ENCODE measurements at places on chromosomes 2 and 18.

- DNase-seq = no peak
Observed at GRCh38 chr18:48252525-48252924, 156.7 kb downstream of the ZBTB7C start.

- DNase-seq = no peak
Observed at GRCh38 chr2:145851730-145852129, 1331.8 kb upstream of the ZEB2 start.

- DNase-seq = no peak
Observed at GRCh38 chr2:148046802-148047201, 25.9 kb downstream of the MBD5 start.

DNA sequence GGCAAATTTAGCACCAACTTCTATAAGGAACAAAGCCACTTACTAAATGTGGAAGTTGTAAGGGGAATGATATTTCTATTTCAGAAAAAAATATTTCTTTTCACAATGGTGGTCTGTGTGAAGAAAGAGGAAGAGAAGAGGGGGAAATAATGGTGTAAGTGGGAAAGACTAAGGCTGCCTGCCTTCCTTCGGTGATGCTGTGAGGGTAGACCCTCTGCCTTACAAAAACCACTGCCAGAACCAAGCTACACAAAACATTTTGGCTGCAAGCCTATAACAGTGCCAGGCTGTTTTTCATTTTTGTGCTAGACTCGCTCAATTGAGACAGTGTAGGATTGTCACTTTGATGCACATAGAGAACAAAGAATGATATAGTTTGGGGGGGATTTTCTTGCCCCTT, 286.6 kb downstream of the ZEB2 start:
- no peak for DNase-seq

DNA sequence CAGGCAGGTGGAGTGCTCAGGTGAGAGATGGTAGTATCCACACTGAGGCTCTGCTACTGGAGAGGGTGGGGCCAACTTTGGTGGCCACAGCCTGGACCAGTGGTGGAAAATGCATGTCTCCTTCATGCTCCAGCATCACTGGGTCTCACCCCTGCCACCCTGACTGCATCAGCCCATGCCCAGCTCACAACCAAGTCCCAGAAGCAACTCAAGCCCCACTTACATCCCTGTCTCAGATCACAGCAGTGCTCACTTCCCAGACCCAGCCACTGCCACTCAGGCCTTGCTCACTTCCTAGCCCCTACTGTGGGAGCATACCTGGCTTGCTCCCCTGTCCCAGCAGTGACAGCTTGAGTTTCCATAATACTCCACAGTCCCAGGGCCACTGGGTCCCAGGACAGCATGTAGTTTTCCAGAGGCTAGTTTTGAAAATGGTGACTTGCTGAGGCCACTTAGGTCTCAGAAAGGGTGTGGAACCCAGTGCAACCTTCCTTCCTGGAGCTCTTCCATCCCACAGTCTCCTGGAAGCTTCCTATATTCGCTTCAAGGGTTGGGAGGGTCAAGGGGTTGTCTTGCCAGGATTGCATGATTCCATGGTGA, 58.8 kb downstream of the GPC1 start:
- DNase-seq = no peak

Measured in SIG-M5 (cell line).